NCI-H446 (cell line): ENCODE measurements at places on chromosomes 11 and 22.
A peak's percentile ranks its signal among the peaks of the same experiment; 100 is the strongest.

DNA sequence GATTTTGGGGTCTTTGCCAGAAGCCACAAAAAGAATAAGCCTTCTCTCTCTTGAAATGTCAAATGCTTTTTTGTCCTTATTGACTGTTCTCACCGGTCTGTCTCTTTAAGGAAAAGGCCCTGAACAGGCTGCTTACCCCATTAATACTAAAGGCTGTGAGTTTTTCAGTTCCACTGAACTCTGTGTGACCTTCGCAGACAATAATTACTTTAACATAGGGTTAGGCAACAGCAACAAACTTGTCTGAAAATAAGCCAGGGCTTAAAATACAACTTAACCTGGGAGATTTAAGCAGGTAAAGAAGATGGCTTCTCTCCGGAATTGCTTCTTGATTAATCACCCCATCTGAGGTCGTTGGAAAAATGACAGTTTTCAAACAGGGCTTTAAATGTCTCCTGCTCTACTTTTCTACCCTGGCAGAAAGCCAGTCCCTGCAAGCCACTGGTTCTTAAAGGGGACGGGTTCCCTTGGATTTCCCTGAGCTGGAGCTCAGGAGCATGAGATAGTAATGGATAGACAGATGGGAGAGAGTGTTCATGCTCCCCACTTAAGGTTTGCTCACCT, 69.4 kb downstream of the ARL14EP start:
- no peak for DNase-seq

GRCh38 chr22:19442166-19442565, 5.3 kb downstream of the C22orf39 start:
- DNase-seq, result no peak

- no peak for DNase-seq
These were observed 626 bp downstream of the DNAL4 start for GRCh38 chr22:38793317-38793716.

DNA sequence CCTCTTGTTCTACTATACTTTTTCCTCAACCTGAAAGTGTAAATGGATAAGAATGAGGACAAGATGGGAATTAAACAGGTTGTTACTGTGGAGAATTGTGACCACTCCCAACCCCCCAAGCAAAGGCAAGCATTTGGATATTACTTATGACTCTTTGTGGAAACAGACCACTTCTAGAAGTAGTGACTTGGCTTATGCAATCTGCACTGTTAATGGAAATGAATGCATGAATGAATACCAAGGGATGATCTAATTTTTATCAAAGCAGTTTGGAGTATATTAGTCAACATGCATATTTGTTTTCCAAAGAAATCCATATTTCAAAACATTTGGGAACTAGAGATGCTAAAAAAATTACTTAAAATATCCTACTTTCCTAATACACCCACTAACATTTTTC, 35.3 kb downstream of the AMOTL1 start:
- DNase-seq, result no peak

GRCh38 chr11:590997-591396, 14.7 kb downstream of the PHRF1 start:
- DNase-seq, result no peak

- no peak for DNase-seq
These were observed 81.9 kb upstream of the CRTAM start for GRCh38 chr11:122756417-122756816.

GRCh38 chr22:49413146-49413545, 414.5 kb downstream of the BRD1 start:
- DNase-seq, result no peak

DNA sequence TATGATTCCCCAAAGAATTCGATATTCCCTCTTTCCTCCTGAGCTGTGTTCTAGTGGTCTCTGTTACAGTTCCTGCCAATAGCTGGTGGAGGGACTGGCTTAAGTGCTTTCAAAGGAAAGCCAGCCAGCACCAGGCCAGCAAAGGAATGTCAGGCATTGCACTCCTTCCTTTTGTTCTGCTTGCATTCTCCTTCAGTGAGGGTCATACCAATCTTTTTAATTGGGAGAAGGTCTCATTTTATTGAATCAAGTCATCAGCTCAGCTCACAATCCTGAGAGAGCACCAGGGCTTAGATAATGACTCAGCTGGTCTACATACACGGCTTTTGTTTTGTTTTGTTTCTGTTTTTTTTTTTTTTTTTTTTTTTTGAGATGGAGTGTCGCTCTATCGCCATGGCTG, 222.9 kb downstream of the NAV2 start:
- no peak for DNase-seq

DNA sequence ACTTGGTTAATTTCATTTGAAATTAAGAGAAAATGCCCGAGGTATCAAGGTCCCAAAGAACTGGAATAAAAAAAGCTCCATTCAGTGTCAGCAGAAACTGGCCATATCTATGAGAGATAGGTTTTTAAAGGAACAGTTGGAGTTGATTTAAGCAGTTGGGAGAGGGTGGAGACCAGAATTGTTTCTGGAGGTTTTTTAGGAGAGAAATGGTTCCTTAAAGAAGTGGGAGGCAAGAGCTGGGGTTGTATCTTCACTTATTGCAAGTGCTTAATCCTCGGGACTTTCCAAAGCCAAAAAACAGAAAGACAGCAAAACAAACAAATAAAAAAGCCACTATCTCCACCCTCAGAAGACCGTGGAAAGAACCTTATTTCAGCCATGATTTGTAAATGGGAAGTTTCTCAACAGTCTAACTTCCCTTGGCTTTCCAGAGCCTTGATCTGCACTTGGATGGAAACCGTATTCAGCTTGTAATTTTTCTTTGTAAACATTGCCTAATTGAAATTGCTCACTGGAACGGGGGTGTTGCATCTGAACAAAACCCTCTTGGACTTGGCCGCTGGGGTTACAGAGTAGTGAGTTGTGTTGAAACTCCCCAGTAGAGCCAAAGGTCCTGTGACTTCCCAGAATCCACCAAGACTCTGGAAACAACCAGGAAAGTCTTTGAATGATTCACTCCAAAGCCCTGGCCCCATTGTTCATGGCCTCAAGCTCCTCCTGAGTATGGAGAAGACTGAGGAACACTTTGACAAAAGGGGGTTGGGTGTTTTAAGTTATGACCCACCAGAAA, 115.6 kb downstream of the SLC1A2 start:
- DNase-seq, result no peak

- no peak for DNase-seq
These were observed 104.6 kb downstream of the SIK3 start for GRCh38 chr11:116993599-116993998.

DNA sequence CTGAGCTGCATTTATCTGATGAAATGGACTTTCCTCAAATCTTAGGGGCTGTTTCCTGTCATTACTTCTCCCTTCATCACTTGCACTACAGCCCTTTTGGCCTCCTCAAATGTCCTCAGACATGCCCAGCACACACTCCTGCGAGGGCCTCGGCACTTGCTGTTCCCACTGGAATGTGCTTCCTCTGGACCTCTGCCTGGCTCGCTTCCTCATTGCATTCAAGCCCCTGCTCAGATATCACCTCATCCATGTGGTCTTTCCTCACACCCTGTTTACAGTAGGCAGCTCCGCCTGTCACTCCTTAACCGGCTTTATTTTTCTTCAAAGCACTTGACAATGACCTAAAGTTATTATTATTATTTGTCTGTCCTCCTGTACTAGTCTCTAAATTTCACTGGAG, 9.0 kb downstream of the NAT10 start:
- DNase-seq, result no peak

GRCh38 chr11:9273376-9274336, 8.5 kb upstream of the DENND5A start:
- no peak for DNase-seq

- DNase-seq, result no peak
These were observed 705 bp downstream of the CLDN5 start for GRCh38 chr22:19523240-19524169.

- no peak for DNase-seq
These were observed 195.2 kb downstream of the TRIM29 start for GRCh38 chr11:119942583-119943297.

DNA sequence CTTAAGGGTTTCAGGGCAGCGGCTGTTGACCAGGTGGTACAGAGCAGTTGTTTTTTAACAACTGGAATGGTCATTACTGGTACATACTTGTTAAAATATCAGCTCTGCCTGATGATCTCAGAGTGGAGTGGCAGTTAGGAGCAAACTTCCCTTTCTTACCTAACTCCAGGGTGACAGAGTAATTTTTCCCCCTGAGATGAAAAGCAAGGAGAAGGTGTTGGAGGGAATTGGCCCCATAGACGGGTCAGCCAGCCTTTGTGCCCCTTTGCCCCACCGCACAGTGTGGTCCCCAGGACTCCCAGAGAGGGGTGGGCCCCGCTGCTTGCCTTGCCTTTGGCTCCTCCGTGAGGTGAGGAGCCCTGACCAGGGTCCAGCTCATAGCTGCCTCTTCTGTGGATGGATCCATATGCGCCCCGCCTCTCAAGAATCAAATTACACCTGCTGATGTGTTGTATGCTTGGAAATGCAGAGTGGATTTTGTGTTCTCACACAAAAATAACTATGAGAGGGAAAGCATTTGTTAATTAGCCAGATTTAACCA, 27.0 kb upstream of the SORL1-AS1 start:
- no peak for DNase-seq

DNA sequence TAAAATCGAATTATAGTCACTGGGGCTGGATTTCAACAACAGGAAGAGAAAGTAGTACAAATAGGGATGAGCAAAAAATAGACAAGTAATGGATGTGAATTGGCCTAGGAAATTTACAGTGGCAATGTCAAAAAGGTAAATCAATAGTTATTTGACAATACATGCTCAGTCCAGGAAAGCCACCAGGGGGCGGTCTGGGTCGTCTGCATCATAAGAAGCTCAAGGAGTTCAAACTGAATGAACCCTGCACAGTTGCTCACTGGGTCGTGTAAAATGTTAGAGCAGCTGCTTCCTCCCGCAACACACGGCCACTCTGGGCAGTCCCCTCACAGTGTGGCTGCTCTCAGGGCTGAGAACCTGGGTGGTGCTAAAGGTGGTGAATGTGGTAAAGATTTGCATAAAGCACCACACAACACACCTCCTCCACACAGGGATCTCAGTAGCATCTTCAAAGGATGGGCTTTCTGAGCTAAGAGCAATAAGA, 85.9 kb downstream of the ZNF280B start:
- peak; percentile 58 for DNase-seq

- no peak for DNase-seq
These were observed 168.5 kb downstream of the NAV2 start for GRCh38 chr11:19881177-19881576.

- DNase-seq, result peak; percentile 11
These were observed 198.9 kb upstream of the ZC3H12C start for GRCh38 chr11:109894242-109894641.

DNA sequence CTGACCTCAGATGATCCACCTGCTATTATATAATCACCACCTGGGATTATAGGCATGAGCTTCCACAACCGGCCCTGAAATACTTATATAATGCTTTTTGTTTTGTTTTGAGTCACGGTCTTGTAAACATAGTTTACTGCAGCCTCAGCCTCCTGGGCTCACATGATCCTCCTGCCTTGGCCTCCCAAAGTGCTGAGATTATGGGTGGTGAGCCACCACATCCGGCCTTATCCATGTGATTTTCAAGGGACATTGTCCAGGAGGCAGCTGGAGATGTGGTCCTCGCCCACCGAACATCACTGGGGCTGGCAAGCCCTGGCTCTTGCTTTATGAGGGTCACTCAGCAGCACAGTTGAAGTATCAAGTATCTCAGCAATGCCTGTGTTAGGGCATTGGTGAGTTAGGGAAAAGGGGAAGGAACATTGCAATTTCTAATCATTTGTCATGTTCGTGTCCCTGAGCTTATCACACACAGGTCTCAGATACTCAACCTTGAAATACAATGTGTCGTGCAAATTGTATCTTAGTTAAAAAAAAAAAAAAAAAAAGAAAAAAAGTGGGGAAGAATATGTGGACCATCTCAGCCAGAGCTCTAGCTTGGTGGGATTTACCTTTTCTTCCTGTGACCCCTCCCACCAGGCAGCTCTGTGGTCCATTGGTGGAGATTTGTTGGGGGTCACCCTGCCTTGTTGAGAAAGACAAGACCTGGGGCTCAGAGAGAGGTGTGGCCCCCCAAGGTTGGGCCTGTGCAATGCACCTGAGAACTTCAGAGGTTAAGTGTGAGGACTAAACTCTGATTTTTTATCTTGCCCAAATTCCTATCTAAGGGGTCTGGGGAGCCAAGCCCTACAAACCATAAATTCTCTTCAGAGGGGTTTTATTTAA, 40.4 kb upstream of the MAPK1 start:
- no peak for DNase-seq

GRCh38 chr11:95776859-95777258, 12.7 kb downstream of the FAM76B start:
- no peak for DNase-seq

DNA sequence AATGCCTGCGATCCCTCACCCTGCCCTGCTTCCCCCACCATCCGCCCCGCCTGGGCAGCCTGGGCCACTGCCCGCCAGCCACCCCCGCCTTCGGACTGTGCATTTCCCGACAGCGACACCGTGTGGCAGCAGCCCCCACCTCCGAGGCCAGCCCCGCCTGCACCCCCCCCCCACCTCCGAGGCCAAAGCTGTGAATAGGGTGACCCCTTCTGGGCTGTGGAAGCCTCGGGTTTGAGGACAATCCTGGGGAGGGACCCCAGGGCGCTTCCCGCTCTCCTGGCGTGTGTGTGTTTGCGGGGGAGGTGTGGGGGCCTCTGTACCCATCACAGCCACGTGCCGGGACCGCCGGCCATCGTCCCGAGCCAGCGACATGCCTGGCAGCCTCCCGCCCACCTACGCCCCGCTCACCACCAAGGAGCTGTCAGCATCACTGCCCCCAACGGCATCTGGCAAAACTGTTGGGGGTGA, 33.8 kb upstream of the PPARA start:
- no peak for DNase-seq

DNA sequence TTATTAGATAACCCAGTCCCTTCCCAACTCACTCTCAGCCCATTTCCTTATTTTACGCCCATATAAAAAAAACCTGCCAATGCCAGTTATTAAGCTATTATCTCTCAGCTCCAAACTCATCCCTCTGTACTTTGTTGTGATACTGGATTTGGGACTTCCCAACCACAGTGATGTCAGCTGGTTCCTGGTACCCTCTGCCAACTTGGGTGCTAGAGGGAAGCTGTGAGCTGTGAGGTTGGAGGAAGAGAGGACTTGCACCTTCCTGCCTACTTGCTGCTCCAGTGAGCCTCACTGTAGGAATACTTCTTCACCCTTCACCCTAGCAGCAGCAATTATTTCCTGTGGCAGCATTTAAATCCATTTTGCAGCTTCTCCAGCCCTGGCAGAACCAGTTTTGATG, 19.2 kb upstream of the CSF2RB start:
- DNase-seq, result no peak

DNA sequence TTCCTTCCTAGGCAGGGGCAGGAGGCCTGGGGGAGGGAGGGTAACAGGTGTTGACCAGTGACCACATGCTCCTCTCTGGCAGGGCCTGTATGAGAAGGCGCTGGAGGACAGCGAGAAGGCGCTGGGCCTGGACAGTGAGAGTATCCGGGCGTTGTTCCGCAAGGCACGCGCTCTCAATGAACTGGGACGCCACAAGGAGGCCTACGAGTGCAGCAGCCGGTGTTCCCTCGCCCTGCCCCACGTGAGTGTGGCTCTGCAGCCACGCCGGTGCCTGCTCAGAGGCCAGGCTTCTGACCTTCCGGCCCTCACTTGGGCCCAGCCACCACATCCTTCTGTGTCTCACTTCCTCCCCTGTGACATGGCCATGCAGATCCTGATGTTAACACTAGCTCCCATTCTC, 25.8 kb downstream of the ZC3H7B start:
- DNase-seq, result no peak

GRCh38 chr22:37184380-37184755, 3.7 kb downstream of the C1QTNF6 start:
- DNase-seq, result no peak

GRCh38 chr22:49869845-49870712, 16.4 kb downstream of the ZBED4 start:
- no peak for DNase-seq

- DNase-seq, result no peak
These were observed 42.2 kb downstream of the CYTH4 start for GRCh38 chr22:37324340-37325038.
